Hepatocyte (in vitro differentiated cells): ENCODE measurements at places on chromosomes 1 and 21. TPM values are rescaled to one million over a fixed set of nuclear protein-coding genes. Genes with fewer than 3 reads are reported as not detected.

Gene KCNE2
- polyA plus RNA-seq, result 5.0 and 5.2 TPM in 2 replicates

Gene RAB29
- 33.3 and 33.8 TPM in 2 replicates for polyA plus RNA-seq

DNA sequence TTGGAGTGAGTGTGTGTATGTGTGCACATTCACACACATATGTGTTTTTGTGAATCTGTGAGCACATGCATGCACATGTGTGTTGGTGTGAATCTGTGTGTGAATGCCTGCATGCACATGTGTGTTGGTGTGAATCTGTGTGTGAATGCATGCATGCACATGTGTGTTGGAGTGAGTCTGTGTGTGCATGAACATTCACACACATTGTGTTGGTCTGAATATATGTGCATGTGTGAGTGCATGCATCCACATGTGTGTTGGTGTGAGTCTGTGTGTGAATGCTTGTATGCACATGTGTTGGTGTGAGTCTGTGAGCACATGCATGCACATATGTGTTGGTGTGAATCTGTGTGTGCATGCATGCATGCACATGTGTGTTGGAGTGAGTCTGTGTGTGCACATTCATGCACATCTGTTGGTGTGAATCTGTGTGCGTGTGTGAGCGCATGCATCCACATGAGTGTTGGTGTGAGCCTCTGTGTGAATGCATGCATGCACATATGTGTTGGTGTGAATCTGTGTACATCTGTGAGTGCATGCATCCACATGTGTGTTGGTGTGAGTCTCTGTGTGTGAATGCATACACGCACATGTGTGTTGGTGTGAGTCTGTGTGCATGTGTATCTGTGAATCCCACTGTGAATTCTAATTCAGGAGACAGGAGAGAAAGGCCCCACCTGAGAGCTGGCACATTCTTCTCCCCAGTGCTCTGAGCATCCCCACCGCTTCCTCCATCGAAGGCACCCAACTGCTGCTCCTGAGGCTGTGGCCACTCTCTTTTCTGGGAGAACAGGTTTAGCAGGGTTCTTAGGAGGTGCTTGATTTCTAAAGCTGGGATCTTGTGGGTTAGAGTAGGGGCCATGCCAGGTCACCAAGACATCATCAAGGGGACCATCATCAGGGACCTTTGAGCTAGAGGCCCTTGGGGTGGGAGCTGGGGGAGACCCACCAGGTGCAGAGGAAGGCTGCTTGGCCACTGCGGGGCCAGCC lies 117.5 kb upstream of the ARHGEF16 start:
- no peak for DNase-seq

DNA sequence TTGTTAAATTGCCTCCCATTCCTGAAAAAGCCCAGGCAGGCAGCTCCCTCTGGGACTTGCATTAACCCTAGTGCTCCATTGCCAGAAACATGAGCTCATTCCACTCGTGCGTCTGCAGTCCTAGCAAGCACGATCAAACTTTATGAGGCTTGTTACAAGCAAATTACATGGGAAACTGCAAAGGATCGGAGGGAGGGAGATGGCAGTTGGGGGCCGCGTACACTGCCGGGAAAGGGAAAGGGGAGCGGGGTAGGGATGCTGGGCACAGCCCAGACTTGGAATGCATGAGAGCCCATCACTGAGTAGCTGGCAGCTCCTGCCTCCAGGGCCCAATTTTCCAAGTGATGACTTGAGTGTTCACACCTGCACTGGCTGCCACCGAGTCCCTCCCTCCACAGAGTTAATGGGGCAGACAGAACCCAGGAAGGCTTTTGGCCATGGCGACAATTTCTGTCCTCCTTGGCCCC lies 169.9 kb downstream of the BRINP2 start:
- DNase-seq, result peak; percentile 50

DNA sequence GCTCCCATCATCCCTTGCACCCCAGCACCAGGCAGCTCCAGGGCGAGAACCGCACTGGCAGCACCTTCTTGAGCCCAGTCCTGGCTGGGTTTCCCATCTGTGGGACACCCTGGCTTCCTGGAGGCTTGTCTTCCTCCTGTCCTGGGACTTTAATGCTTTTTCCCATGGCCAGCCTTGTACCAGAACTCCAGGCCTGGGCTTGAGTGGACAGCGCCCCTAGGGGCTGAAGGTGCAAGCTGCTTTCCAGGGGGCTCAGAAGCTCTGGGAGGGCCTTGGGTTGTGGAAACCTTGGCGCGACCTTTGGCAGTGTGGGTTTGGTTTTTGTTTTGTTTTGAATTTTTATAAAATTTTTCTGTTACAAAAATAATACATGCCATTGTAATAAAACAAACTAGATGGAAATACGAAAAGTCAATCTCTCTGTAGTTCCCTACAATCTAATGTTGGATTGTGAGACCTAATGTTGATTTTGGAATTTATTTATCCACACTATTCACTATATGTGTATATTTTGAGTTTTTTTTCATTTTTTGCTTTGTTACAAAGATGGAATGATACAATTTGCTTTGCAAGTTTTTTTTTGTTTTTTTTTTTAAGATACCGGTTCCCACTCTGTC lies 33.8 kb upstream of the RPL11 start:
- peak; percentile 65 for DNase-seq

Gene PDZK1IP1
- 0.71 TPM in 1 of 2 replicates, not detected in the other for polyA plus RNA-seq

DNA sequence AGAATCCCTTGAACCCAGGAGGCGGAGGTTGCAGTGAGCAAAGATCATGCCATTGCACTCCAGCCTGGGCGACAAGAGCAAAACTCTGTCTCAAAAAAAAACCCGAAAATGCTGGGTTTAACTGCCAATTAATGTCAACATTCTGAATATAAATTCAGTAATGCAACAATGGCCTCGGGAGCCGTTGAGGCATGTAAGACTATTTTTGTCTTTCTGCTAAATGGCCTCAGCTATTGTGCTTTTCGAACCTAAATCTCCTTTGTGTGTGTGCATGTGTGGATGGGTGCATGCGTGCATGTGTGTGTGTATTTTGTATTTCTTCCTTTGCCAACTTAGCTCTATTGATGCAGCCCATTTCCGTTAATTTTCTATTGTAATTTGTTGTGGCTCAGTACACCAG lies 31.6 kb downstream of the CLIC4 start:
- DNase-seq, result no peak

Gene S100A14
- polyA plus RNA-seq, result 62.8 and 94.9 TPM in 2 replicates

Gene FAM167B
- polyA plus RNA-seq, result 0.75 TPM in 1 of 2 replicates, not detected in the other

DNA sequence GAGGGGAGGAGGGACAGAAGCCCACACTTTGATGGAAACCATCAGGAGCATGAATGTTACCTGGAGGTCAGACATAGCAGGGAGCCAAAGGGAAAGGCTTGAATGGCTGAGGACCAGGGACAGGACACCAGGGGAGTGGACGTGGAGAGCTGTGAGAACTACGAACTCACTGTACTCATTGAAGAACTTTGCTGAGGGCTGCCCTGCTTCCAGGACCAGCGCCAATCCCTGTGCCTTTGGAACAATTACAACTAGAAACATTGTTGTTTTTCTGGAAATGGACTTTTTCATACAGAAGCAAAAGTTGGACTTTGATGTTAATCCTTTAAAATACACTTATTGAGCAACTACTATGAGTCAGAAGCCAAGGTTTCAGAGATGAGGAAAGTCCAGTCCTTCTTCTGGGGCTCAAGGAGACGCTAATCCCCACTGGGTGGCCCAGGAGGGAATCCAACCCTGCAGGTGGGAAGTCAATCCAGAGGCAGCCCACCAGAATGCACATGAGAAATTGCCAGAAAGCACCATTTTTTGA lies 12.9 kb downstream of the TSPAN2 start:
- DNase-seq, result no peak

Gene GNG4
- polyA plus RNA-seq, result 9.8 and 11.8 TPM in 2 replicates

DNA sequence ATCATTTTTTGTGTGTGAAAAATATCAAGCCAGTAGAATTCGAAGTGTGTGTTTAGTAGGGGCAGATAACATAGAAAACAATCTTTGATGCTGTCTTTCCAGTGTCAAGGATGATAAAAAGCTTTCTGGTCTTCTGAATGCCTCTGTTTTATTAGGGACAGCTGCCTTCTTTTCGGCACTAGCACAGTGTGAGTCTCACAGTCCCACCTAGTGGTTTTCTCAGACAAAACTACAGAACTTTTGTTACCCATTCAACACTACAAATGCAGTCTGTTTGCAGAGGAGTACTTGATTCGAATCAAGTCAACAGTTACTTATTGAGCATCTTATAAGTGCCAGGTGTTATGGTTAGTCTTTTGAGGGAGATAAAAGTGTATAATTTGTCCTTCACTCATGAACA lies 30.6 kb upstream of the MCOLN3 start:
- peak; percentile 23 for DNase-seq

Gene TFF3
- polyA plus RNA-seq, result 589 and 696 TPM in 2 replicates

Gene SMG7
- polyA plus RNA-seq, result 22.3 and 28.1 TPM in 2 replicates

DNA sequence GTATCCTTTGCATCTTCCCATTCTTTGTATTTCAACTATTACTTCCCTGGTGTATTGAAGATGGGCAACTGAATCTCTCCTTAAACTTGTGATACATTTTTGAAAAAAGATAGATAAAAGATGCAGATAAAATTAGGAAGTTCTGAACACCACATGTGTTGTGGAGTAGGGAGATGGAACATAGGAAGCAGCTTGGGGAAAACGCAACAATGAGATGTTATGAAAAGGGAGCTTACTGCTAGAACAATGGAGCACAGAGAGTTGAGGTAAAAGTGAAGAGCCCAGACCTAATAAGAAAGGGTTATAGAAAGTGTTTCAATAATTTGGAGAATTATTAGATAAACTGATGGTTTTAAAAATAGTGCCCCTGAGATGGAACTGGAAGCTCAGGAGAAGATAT lies 20.9 kb downstream of the GNAI3 start:
- DNase-seq, result no peak

Gene UBL4B
- polyA plus RNA-seq, result not detected in 2 replicates

- DNase-seq, result no peak
These were observed 1092.2 kb downstream of the KCNT2 start for GRCh38 chr1:195516036-195516435.

DNA sequence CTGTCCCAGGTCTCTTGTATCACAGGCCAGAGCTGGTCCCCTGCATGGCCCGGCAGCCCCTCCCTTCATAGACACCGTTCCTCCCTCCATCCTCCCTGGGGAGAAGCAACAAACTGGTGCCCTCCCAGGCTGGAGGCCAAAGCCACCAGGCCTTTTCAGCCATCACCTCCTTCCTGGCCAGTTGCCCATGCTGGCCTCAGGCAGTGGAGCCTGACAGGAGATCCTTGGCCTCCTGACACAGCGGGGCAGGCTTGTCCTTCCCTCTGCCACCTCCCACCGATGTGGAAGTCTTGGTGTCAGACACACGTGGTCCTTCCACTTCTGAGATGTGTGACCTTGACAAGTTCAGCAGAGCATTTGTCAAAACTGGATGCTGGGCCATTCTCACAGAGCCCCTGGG lies 206.0 kb downstream of the HIVEP3 start:
- DNase-seq, result no peak
